Caki2 (cell line): ENCODE measurements at places on chromosomes 7 and 10.
A peak's percentile ranks its signal among the peaks of the same experiment; 100 is the strongest.

GRCh38 chr10:25633542-25633941 is 300.5 kb upstream of the MYO3A start:
- no peak for DNase-seq

- peak; percentile 31 for DNase-seq
These were observed 22.6 kb upstream of the DLG5 start for GRCh38 chr10:77949167-77949566.

GRCh38 chr10:43355749-43356371 is 15.6 kb upstream of the FXYD4 start:
- peak; percentile 76 for DNase-seq

DNA sequence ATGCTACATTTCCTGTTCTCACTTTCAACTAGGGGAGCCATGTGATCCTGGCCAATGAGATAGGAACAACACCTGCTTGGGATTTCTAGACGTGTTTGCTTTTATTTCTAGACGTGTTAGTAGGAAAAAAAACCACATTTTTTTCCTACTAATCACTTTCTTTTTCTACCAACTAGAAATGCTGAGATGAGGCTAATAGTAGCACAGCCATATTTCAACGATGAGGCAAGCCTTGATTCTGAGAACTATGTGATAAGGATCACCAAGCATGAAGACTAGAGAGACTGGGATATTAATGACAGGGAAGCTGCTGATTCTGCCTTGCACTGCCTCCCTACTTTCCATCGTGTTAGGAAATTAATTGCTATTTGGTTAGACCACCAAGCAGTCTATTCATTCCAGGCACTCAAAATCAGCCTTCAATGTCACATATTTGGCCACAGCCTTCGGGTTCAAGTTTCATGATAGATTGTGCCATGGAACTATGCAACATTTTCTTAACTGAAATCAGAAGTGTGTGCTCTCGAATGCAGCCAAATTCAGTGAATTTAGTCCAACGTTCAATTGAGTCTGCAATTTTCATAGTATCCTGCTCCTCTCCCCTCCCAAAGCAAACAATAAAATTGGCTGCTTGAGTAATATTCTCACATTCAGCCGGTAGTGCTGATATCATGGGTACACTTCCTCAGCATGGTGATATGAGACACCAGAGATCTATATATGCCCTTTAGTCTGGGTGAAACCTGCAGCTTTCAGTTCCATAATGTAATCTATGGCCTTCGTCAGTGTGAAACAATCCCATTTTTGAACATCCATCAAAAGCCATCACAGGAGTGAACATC is 98.1 kb downstream of the GPR37 start:
- peak; percentile 3 for DNase-seq

DNA sequence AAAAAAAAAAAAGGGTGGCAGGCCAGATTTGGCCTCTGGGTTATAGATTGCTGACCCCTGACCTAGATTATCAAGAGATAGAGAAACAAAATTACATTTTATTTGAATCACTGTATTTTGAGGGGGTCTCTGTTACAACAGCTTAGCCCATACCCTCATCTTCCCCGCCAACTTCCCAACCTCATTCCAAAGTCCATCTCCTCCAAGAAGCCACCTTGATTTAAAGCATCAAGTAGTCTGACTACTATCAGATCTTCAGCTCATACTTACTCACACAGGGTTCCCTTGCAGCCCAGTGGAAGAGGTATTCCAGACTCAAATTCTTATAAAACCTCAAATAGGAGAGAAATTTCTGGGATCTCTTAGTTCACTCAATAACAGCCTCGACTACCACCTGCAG is 20.4 kb downstream of the ZC3HAV1 start:
- DNase-seq = no peak

GRCh38 chr7:33624215-33624614 is 281.1 kb upstream of the BMPER start:
- DNase-seq = no peak

- DNase-seq = no peak
These were observed 91.7 kb downstream of the SLC25A40 start for GRCh38 chr7:87784424-87784823.

DNA sequence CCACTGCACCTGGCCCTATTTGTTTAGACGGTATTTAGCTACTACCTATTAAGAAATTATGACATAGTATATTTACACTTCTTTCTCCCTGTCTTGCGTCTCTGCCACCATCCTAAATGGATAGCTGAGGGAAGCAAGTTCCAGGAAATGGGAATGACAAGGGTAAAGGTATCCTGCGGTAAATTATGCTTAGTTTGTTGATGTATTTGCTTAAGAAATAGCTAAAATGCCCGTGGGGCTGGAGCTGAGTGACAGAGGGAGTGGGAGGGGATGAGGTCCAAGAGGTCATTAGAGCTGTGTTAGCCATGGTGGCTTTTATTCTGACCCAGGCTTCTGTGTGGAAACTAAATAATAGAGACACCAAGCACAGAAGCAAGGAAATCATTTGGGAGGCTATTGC is 29.0 kb upstream of the UBE2D1 start:
- DNase-seq = no peak

- DNase-seq = no peak
These were observed 146.0 kb downstream of the EVX1 start for GRCh38 chr7:27388561-27388960.

- DNase-seq = no peak
These were observed 58.0 kb downstream of the PRKAG2 start for GRCh38 chr7:151818674-151819519.

GRCh38 chr10:93075369-93076221 is 1.9 kb downstream of the CYP26A1 start:
- DNase-seq = no peak

- no peak for DNase-seq
These were observed 105.9 kb upstream of the CAV2 start for GRCh38 chr7:116393654-116394053.

DNA sequence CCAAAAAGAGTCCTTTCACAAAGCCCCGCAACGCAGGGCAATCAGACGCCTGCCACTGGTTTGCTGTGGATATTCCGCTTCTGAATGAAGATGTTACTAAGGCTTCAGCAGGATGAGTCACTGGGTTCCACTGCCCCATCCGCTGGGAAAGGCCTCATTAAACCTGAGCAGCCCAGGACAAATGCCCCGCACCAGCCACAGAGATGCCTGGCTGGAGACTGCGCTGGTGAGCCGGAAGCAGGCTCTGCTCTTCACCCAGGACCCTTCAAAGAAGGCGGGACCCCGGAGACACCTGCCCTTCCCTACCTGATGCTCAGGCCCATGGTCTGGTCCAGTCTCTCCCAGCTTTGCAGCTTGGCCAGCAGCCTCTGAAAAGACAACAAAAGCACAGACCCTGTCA is 19.8 kb downstream of the MAD1L1 start:
- DNase-seq = no peak

GRCh38 chr10:5584895-5585516 is 60.2 kb downstream of the CALML3 start:
- DNase-seq = peak; percentile 85

DNA sequence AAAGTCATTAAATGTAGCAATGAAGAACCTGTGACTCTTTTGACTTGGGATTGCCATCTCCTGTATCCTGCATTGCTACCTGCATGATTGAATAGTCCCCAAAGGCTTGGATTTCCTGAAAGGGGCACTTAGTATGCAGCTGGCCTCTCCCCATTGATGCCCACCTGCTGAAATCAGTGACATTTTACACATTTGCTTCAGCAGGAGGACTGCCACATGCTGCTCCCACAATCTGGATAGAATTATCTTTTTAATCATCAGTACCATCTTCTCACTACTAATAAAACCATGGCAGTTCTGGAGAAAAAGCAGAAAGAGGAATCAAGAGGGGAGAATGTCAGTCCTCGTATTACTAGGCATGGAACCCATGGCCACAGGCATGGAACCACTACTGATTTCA is 67.8 kb downstream of the SLC13A1 start:
- DNase-seq = no peak

- DNase-seq = no peak
These were observed 2.1 kb downstream of the SLC25A40 start for GRCh38 chr7:87874066-87874465.

- no peak for DNase-seq
These were observed 57.6 kb upstream of the LMTK2 start for GRCh38 chr7:98049034-98049433.
